Putamen (tissue), 1 donor: ENCODE measurements at places on chromosomes 4 and X.

DNA sequence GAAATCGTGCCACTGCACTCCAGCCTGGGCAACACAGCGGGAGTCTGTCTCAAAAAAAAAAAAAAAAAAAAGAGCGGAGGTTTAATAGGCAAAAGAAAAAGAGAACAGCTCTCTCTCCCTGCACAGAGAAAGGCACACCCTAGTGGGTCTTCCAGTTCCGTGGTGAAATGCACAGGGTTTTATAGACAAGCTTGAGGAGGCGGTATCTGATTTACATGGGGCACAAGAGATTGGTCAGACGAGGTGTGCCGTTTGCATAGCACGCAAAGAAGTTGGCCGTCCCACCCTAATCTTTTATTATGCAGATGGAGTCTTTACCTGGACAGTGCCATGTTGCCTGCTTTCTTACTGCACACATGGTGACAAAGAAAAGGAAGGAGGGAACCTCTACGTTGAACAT lies 33.5 kb upstream of the REST start:
- DNase-seq: no peak

GRCh38 chrX:117973110-117973807 lies 143.4 kb downstream of the KLHL13 start:
- no peak for DNase-seq

DNA sequence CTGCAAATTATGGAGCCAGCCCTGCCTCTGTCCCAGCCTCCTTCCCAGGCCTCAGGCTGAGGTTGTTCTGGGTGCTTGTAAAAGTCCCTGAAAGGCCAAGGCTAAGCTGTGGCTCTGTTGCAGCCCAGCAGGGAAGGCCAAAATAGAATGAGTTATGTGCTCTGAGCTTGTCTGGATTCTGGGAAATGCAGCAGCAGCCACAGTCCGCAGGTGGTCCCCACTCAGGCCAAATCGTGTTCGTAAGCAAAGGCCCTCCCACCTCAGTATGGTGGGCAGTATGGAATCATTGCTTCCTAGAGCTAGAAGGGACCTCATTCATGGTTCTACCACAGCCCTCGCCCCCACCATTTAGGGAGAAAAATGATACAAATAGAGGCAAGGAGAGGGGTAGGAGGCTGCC lies 4.7 kb upstream of the TCEAL1 start:
- no peak for DNase-seq

GRCh38 chr4:89158884-89159503 lies 47.7 kb downstream of the TIGD2 start:
- peak; percentile 70 for DNase-seq

DNA sequence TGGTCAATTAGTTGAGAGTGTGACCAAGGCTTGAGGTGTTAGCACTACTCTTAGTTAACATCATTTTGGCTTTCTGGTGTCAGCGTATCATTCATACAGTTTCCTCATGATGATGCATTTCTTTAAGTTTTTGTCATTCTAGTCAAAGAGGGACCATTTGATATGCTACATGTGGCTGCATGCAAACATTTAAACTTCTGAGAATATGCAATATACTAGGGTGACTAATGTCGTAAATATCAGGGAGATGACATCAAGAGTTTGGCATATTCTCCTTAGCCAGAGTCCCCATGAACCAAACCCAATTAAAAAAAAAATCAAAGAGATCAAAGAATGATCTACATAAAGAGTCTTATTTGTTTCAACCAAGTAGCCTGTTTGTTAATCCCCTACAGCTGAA lies 537.4 kb upstream of the PCDH7 start:
- no peak for DNase-seq

DNA sequence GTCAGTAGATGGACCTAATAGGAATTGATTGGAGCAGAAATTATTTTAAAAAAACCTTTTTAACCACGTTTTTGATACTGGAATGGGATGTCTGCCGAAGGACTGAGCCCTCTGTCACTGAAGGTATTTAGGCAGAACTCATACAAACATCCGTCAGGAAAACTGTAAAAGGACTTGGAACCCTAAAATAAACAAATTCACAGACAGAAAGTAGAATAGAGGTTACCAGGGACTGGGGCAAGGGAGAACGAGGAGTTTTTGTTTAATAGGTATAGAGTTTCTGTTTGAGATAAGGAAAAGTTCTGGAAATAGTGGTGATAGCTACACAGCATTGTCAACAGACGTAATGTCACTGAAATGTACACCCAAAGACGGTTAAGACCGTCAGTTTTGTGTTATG lies 105.5 kb downstream of the BCOR start:
- no peak for DNase-seq

DNA sequence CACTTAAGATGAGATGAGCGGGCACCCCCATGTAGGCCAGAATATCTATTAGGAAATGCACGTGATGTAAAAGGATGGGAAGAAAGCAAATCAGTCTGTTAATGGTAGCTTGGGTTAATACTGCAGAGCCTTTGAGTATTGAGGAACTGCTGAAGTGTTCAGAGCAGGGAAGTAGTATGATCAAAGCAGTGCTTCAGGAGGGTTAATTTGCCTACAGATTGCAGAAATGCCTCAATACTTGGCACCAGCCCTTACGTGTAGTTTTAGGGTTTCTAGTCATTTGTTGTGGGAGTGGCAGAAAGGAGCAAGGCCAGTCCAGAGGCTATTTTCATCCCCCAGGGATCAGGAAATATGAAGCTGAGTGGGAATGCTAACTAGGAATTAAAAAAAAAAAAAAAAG lies 19.7 kb downstream of the ZFX start:
- DNase-seq: no peak

- DNase-seq: no peak
These were observed 209.7 kb downstream of the LRBA start for GRCh38 chr4:150805183-150806025.

GRCh38 chr4:147788791-147789190 lies 56.9 kb downstream of the ARHGAP10 start:
- DNase-seq: no peak

DNA sequence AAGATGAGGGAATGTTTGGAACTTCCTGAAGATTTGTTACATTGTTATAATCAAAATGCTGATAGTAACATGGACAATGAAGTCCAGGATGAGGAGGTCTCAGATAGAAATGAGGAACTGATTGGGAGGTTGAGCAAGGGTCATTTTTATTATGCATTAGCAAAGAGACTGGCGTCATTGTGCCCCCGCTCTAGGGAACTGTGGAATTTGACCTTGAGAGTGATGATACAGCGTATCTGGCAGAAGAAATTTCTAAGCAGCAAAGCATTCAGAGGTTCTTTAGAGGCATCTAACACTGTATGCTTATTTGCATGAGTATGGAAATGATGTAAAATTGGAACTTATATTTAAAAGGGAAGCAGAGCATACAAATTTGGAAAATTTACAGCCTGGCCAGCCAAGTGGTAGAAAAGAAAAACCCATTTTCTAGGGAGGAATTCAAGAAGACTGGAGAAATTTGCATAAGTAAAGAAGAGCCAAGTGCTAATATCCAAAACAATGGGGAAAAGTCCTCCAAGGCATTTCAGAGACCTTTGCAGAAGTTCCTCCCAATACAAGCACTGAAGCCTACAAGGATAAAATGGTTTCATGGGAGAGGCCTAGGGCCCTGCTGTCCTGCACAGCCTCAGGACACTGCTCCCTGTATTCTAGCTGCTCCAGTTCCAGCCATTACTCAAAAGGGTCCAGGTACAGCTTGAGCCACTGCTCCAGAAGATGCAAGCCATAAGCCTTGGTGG lies 483.0 kb upstream of the NDST4 start:
- DNase-seq: no peak

- no peak for DNase-seq
These were observed 45.4 kb downstream of the UGT2A3 start for GRCh38 chr4:68905939-68906779.

GRCh38 chr4:87353592-87353991 lies 30.9 kb upstream of the HSD17B13 start:
- peak; percentile 7 for DNase-seq

DNA sequence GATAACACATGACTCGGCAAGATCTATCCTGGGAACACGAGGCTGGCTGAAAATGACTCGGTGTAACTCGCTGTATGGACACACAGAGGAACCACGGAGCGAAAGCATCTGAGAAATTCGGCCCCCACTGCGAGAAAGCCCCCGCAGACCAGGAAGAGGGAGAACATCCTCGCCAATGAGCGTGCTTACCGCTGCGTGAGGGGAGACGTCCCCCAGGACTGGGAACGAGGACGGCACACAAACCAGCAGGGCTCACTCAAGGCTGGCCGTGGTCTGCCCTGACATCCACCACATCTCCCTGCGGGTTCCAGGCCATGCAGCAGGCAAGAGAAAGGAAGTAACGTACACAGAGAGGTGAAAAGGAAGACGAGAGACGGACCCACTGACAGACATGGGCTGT lies 17.6 kb upstream of the GTPBP6 start:
- DNase-seq: no peak

GRCh38 chr4:128244379-128244778 lies 43.2 kb downstream of the PGRMC2 start:
- no peak for DNase-seq

DNA sequence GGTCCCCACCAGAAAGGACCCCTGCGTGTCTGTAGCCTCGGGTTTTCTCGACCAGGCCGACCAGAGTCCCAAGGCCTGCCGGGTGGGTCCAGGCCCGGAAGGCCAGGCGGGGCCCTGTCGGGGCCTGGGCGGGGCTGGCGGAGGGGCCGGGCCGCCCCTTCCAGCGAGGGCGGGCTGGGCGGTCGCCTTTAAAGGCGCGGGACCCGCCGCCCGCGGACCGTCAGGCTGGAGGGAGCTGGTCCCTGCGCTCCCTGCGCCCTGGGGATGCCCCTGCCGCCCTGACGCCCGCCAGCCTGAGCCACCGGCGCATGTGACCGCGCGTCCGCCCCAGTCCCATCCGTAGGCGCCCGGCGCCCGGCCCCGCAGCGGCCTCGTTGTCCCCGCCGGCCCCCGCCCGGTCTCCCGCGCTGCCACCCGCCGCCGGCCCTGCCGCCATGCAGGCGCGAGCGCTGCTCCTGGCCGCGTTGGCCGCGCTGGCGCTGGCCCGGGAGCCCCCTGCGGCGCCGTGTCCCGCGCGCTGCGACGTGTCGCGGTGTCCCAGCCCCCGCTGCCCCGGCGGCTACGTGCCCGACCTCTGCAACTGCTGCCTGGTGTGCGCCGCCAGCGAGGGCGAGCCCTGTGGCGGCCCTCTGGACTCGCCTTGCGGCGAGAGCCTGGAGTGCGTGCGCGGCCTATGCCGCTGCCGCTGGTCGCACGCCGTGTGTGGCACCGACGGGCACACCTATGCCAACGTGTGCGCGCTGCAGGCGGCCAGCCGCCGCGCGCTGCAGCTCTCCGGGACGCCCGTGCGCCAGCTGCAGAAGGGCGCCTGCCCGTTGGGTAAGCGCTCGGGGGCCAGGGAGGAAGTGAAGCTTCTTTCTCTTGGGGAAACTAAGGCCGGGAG lies at the start of gene HTRA3:
TSS of gene HTRA3 (plus strand) at position 220 of the 883 bp plus-strand sequence. CDS start at position 435, 215 bp downstream.
- DNase-seq: no peak

DNA sequence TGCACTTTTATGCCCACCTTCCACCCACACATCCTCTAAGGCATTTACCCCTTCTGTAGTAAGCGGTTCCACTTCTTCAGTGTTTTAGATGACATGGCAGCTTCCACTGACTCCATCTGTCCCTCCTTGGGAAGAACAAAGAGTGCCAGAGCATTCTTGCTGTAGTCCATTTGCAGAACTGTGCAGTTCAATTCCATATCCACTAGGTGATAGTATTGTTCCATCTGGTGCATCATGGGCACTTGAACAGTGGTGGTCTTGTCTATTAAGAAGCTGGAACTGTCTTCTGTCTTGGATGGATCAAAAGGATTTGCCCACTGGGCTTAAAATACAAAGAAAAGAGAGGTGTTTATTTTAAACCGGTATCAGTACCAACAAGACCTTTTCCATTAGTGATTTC lies 3.5 kb downstream of the SERPINA7 start:
- no peak for DNase-seq

DNA sequence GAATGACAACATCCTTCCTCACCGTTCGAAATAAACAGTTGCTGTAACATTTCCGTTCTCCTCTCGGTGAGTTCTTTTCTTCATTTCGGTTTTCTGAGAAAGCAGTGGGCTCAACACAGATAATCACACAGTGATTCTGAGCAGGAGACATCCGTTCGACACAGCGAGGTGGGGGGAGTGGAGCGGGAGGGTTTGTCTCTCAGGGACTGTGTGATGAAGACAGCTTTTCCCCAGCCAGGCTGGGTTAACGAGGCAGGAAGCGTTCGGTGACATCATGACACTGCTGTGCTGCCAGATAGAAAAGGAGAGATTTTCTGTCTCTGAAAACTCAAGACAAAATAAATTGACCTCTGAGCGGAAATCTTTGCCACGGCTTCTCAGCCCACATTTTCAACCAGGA lies 119.3 kb downstream of the CRLF2 start:
- no peak for DNase-seq

GRCh38 chr4:168679819-168680218 lies 183.0 kb downstream of the PALLD start:
- no peak for DNase-seq

GRCh38 chr4:86558258-86558657 lies 35.9 kb upstream of the PTPN13 start:
- DNase-seq: no peak

- DNase-seq: no peak
These were observed 110.4 kb upstream of the MAP9 start for GRCh38 chr4:155487210-155487609.

DNA sequence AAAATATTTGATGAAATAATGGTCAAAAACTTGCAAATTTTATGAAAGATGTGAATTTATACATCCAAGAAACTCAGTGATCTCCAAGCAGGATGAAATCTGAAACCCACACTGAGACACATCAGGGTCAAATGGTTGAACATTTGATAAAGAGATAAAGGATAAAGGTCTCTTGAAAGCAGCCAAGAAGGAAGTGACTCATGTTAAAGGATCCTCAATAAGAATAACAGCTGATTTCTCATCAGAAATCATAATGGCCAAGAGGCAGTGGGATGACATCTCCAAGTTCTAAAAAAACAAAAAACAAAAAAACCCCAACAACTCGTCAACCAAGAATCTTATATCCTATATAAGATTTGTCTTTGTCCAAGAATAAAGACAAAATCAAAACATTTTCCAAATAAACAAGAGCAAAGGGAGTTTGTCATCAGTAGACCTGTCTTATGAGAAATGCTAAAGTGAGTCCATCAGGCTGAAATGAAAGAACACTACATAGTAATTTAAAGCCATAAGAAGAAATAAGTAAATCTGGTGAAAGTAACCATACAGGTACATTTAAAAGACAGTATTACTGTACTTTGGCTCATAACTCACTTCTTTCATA lies 121.7 kb downstream of the PDS5A start:
- DNase-seq: no peak

DNA sequence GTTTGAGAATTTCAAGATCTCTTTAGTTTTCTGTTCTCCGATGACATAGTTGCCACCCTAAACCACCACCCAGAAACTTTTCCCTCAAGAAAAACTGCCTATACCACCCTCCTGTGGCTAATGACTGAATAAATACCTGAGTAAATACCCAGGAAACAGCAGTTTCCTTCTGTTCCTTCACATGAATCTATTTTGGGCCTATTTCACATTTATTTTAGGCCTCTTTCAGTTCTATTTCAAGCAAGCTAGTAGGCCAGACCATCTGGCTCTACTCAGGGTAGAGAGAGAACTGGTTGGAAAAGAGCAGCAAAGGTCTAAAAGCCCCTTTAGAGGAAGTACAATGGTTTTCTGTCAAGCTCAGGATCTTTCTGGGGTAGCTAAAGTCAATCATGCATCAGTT lies 23.4 kb downstream of the ARHGEF9 start:
- DNase-seq: no peak

GRCh38 chr4:65566473-65566872 lies 103.8 kb downstream of the EPHA5 start:
- no peak for DNase-seq

GRCh38 chr4:145852256-145852839 lies 86.3 kb downstream of the ZNF827 start:
- DNase-seq: no peak

- DNase-seq: no peak
These were observed 36.3 kb upstream of the FAT1 start for GRCh38 chr4:186759990-186760389.
